Hematopoietic multipotent progenitor cell (in vitro differentiated cells): ENCODE measurements at places on chromosomes 6 and 20.

- DNase-seq: no peak
Observed at GRCh38 chr6:13874191-13874549, 50.6 kb upstream of the RNF182 start.

DNA sequence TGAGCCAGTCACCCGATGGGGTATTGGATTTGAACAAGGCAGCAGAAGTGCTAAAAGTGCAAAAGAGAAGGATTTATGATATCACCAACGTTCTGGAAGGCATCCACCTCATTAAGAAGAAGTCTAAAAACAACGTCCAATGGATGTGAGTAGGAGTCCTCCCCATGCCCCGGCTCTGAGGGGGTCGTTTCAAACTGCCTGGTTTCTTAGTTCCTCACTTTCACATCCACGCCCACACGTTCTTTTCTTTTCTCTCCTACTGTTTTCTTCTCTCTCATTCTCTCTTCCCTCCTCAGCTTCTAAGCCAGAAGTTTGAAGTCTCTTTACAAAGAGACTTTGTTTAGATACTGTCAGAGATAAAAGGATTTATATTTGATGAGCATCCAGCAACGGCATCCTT is 53.0 kb upstream of the CDKAL1 start:
- DNase-seq: no peak

DNA sequence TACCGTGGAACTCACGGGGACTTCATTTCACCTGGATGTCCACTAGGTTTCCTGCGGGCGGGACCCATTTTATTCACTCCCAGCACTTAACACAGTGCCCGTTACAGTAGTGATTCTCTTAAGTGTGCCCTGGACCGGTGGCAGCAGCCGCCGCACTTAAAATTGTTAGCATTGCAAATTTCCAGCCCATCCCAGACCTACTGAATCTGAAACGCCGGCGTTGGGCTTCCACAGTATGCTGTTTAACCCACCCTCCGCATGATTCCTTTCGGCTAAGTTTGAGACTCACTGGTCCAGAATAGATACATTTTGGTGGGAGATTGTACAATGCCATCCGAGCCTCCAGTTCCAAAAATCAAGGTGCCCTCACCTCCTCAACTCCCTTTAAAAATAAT is 967 bp downstream of the SMPDL3A start:
- no peak for DNase-seq

- DNase-seq: no peak
Observed at GRCh38 chr6:14059791-14060436, 57.7 kb upstream of the CD83 start.

GRCh38 chr6:7112741-7113313 is 5.1 kb downstream of the RREB1 start:
- no peak for DNase-seq

DNA sequence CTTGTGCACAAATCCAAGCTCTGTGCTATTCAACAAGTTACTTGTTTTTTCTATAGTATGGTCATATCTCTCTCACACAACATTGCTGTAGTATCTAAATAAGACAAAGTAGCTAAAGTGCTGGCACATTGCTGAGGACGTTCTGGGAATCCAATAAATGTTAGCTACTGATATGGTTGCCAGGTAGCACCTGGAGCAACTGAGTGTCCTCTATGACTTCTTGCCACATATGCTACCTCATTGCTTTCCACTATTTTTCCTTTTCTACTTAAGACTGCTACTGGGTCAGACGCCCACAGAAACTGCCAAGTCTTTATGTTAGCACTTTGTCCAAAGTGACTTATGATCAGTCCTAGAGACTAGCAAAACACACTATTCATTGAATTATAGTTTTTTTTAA is 85.3 kb downstream of the SYCP2 start:
- no peak for DNase-seq

DNA sequence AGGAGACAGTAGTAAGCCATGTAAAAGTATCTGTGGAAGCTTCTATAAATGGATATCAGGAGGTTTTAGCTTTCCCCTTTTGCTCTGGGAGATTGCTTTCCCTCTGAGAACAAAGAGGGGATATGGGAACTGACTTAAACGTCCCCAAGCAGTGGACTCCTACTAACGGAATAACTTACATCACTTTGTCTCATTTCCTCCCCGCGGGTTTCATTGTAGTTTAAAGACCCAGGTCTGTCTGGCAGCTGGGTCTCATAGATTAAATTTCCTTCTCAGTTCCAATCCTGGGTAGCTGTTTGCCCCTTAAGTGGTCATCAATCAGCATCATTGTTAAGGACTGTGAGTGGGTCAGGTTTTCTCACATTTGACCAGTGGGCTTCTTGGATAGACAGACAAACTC is 68.7 kb downstream of the PLAGL1 start:
- DNase-seq: no peak

GRCh38 chr20:5974531-5974930 is 24.1 kb downstream of the MCM8 start:
- DNase-seq: no peak

DNA sequence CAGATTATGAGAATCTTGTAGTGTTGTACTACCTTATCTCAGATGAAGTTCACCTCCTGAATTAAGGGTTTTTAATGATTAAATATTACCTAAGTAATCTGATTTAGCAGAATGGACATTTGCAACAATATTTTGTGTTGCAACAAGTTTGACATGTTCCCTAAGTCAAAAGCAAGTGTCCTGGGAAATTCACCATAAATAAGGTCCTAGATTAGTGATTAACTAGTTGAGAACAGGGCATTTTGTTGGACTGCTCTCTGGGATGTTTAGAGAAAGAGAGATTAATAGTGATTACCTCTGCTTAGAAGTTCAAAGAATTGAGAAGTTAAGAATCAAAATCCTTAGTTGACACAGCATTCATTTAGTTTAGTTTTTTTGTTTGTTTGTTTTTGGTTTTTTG is 120.2 kb upstream of the MARCKS start:
- no peak for DNase-seq

- peak; percentile 34 for DNase-seq
Observed at GRCh38 chr6:34030831-34031624, 114.9 kb downstream of the GRM4 start.
